NCI-H1048 (cell line): ENCODE measurements at places on chromosomes 4 and X.

DNA sequence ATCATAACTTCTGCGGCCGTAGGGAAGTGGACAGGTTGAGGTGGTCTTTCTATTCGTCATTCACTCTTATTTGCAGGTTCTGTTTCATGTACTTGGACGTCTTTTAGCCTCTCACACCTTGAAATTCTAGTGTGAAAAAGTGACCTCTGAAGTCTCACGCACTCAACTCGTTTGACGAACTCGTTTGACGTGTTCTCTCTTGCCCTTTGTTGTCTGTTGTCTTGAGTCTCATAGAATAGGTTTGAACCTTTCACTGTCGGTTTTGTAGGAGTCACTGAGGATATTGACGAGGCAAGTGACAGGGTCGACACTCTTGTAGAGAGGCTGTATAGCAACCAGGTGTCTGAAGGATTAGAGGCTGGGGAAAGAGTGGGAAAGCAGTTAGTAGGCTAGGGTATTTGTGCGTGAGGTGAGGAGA lies 1.1 kb upstream of the PGRMC2 start:
- DNase-seq = peak; percentile 1

DNA sequence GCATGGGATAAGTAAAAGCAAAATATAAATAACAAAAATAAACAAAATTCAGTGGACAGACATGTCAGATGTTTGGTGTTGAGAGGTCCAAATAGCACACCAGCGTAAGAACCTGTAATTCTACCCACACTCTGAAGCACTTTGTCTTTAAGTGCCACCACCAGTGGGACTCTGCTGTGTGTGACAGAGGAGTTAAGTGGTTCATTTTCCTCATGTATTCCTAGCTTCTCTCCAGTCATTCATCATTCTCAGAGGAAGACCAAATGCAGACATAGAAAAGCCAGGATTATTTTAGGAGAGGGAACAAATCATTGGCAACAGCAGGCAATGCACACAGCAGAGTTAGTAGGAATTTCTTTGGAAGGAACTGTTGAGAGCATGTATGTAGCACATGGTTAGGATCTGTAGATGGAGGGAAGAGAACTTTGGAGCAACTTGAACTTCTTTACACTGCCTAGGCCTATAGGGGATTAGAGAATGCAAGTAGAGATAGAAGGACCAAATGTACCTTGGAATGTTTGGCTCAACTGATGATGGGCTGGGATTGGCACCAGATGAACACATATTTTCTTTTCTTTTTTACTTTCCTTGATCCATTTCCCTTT lies 43.0 kb upstream of the ARHGAP24 start:
- no peak for DNase-seq

DNA sequence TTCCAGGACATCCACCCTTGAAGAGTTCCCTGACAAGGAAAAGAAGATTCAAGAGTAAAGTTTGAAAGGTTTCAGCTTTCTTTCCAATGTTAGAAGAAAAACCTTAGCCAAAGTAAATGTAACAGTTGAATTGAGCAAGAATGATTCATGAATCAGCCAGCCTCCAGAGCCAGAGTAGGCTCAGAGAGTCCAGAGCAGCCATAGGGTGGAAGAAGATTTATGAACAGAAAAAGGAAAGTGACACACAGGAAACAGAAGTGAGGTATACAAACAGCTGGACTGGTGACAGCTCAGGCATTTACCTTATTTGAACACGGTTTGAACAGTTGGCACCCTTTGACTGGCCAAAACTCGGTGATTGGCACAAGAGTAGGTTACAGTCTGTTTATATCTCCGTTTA lies 63.2 kb downstream of the QDPR start:
- DNase-seq = no peak

DNA sequence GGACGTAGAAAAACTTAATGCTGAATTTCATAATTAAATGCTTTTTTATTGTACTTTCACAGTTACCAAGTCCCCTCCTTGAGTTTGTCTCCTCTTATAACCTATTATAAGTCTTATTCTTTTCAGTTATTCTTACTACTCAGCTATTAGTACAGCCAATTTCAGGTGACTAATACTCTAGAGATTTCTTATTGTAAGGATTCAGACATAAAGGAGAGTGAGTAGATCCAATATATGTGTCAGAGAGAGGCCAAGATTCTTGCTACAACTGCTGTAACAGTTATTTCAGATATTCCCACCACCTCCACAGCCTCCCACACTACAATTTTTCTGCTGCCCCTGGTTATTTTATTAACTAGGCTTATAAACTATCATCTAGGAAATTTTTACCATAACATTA lies 274.5 kb downstream of the GPAT3 start:
- DNase-seq = no peak

GRCh38 chr4:98466868-98467599 lies 191.4 kb downstream of the TSPAN5 start:
- no peak for DNase-seq

- DNase-seq = no peak
Observed at GRCh38 chr4:73213916-73214653, 44.5 kb downstream of the ANKRD17 start.

- no peak for DNase-seq
Observed at GRCh38 chr4:188627892-188628291, 488.7 kb downstream of the TRIML1 start.

GRCh38 chrX:41005445-41005992 lies 79.7 kb upstream of the USP9X start:
- no peak for DNase-seq

DNA sequence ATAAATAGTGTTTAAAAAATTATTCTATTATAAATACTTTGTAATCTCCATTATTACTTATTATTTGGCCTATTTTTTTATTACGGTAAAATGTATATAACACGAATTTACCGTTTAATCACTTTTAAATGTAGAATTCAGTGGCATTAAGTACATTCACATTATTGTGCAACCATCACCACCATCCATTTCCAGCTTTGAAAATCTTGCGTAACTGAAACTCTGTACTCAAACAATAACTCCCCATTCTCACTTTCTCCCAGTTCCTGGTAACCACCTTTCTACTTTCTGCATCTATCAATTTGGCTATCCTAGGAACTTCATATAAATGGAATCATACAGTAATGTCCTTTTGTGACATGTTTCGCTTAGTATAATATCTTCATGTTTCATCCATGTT lies 45.7 kb downstream of the PASD1 start:
- no peak for DNase-seq

DNA sequence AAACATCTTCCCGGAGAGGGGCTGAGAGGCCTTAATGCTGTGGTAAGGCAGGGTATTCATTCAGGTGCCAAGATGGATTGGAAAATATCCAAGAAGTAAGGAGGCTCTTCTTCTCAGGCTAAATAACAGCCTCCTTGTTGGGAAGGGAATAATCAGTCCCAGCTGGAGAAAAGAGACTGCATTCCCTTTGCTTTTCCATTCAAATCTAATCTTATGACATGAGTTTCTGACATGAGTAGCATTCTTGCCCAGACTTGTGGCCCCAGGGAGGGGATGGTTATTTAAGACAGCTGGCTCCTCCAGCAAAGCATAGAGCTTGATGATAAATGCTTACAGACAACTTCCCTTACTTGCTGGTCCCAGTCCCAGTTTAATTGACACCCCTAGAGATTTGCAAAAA lies 98.3 kb downstream of the DCLK2 start:
- no peak for DNase-seq

GRCh38 chrX:139759637-139760036 lies 51.7 kb upstream of the MCF2 start:
- DNase-seq = no peak

GRCh38 chr4:55500072-55500471 lies 46.6 kb downstream of the CLOCK start:
- no peak for DNase-seq

GRCh38 chr4:105107095-105107856 lies 39.4 kb upstream of the TET2 start:
- DNase-seq = no peak

DNA sequence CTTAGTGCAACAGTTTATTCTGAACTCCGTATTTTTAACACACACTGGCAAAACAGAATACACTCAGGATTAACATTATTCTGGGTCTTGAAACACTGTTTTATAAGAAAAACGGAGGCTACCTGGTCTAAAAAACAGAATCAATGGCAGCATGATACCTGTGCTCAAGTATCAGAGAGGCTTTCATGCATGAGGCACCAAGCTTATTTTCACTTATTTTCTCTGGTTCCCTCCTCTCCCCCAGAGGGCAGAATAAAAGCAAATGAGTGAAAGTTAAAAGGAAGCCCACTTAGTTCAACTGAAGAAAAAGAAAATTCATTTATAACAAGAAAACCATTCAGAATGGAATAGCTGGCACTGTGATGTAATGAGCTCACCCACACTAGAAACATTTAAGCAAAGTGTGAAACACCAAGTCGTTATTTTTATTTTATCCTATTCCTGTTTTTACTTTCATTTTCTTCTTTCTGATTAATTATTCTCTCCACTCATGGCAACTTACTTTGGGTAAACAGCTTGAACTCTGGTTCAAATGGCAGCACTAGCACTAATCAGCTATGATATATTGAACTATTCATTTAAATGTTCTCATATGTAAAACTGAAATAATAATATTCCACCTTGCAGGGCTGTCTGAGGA lies 211.8 kb downstream of the PPP3CA start:
- DNase-seq = no peak

DNA sequence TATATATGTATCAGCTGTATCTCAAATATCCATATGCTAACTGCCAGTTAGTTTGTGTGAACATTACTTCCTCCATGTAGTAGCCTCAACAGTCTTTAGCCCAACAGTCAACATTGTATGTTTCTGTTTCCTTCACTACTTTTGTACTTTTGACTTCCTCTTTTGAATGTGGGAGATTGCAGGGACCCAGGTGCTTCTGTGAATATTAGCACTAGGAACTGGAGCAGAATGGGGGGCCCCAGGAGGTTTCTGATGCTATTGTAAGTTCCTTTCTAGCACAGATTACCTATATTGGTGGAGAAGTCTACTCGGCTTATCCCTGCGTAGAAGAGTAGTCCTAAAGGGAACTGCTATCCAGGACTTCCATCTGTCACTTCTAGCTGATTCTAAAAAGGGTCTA lies 2.3 kb downstream of the PLAC8 start:
- DNase-seq = no peak

- no peak for DNase-seq
Observed at GRCh38 chr4:89788206-89789072, 48.5 kb downstream of the SNCA start.

DNA sequence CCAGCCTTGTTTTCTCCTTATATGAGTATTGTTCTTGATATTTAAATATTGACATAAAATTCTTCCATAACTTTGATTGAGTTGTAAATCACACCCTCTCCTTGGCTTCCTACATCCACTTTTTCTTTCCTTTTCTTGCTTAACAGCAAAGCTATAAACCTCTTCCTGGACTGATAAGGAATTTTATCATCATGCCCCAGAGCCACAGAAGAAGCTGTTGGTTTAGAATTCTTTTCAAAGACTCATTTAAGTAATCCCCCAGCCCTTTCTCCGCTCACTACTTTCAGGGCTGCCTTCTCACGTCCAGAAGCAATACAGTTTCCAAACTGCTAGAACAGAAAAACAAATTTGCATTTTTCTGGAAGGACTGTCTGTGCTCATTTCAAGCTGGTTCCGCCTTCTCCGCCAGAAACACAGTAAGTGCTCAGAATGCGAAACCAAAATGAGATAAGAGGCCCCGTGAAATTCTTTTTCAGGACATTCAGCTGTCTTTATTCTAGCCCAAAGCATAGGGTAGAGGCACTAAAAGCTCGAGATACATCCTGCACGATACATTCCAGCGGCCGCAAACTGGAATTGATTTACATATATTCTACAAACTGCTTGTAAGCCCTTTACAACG lies 849 bp downstream of the MID1 start:
- no peak for DNase-seq

DNA sequence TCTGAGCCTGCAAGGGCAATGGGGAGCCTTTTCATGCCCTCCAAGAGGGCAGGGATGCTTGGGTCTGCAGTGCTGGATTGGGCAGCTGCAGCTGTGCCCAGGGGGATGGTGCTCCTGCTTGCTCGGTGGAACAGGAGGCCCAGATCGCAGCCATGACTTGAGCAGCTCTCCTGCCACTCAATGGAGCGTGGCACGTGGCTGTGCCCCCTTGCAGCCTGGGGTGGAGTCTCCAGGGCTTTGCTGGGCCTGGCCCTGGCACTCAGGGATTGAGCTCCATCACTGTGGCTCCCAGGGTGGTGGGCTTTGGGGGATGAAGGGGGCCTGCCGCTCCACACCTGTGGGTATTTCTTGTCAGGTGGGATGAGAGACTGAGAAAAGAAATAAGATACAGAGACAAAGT lies 53.4 kb upstream of the IBSP start:
- DNase-seq = no peak

GRCh38 chr4:97185233-97185632 lies 958.0 kb downstream of the STPG2 start:
- DNase-seq = no peak

- DNase-seq = no peak
Observed at GRCh38 chrX:71198066-71198465, 25.0 kb upstream of the GJB1 start.

GRCh38 chr4:163493643-163494359 lies 689 bp upstream of the TMA16 start:
- DNase-seq = no peak

GRCh38 chrX:132614297-132614696 lies 125.5 kb upstream of the MBNL3 start:
- peak; percentile 0 for DNase-seq

- DNase-seq = no peak
Observed at GRCh38 chr4:54282837-54283236, 53.7 kb downstream of the PDGFRA start.

DNA sequence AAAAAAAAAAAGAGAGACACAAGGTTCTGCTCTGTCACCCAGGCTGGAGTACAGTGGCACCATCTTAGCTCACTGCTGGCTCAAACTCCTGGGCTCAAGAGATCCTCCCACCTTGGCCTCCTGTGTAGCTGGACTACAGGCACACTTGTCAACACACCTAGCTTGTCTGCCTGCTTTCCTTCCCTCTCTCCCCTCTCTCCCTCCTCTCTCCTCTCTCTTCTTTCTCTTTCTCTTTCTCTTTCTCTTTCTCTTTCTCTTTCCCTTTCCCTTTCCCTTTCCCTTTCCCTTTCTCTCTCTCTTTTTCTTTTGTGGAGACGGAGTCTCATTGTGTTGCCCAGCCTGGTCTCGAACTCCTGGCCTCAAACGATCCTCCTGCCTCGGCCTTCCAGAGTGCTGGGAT lies 132.1 kb downstream of the DIPK2B start:
- DNase-seq = no peak

- DNase-seq = no peak
Observed at GRCh38 chr4:23814587-23814986, 75.3 kb downstream of the PPARGC1A start.

GRCh38 chr4:147246096-147246495 lies 234.8 kb upstream of the EDNRA start:
- no peak for DNase-seq

DNA sequence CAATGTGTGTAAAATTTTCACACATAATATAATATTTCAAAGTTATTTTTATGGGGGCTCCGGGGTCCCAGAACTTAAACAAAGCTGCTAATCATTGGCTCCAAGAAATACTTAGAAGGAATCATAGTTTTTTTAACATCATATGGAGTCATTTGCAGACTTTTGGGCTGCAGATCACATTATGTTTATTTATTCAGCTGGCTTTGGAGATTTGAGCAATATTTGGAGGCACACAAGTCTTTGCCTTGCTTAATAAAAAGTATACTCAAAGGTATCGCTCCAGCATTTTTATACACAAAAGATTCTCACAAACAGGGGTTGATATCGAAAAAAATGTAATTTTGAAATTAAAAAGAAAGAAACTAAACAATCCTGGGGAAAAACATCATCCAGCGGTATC lies 382.5 kb upstream of the TENM3 start:
- no peak for DNase-seq

GRCh38 chrX:104315555-104315954 lies 60.8 kb upstream of the ESX1 start:
- no peak for DNase-seq
